ENCODE measurements at places on chromosomes 5 and 9.
A peak's percentile ranks its signal among the peaks of the same experiment; 100 is the strongest.

- no peak for DNase-seq
Measured at GRCh38 chr5:37724395-37725125, 115.3 kb downstream of the GDNF start.

GRCh38 chr9:115262952-115263351, 145.0 kb upstream of the TNC start:
- no peak for DNase-seq

- no peak for DNase-seq
Measured at GRCh38 chr5:90305041-90305720, 104.4 kb downstream of the CETN3 start.

DNA sequence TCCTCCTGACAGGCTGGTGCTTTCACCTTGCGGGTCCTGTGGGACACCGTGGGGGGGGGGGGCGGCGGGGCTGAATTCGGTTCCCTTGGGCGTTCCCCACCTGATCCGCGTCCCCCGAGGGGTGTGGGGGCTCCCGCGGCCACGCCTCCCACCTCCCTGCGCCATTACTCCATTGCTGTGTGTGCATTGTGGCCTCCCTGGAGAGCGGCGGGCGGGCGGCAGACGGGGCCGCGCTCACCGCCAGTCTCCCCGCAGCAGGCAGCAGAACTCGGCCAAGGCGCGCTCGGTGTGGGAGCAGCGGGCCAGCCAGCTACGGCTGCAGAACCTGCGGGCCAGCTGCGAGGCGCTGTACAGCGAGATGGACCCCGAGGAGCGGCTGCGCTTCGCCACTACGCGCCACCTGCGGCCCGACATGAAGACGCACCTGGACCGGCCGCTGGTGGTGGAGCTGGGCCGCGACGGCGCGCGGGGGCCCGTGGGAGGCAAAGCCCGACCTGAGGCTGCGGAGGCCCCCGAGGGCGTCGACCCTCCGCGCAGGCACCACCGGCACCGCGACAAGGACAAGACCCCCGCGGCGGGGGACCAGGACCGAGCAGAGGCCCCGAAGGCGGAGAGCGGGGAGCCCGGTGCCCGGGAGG, 145.3 kb downstream of the CACNA1B start:
- DNase-seq = no peak

DNA sequence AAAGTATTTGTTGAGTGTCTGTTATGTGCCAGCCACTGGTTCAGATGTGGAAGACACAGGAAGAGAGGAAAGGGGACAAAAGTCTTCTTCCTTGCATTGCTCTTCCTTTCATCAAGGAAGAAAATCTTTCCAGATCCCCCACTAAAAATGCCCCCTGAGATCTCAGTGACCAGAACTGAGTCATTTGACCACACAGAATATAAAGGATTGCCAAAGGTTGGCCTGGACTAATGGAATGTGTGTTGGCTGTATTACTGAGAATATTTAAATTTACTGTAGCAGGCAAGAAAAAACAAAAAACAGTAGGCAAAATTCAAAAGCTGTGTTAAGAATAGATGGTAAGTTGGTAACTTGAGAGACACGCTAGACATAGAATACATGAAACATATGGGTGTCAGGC, 10.0 kb upstream of the SEPTIN8 start:
- DNase-seq = no peak

- DNase-seq = no peak
Measured at GRCh38 chr9:107539427-107540163, 50.0 kb upstream of the KLF4 start.

DNA sequence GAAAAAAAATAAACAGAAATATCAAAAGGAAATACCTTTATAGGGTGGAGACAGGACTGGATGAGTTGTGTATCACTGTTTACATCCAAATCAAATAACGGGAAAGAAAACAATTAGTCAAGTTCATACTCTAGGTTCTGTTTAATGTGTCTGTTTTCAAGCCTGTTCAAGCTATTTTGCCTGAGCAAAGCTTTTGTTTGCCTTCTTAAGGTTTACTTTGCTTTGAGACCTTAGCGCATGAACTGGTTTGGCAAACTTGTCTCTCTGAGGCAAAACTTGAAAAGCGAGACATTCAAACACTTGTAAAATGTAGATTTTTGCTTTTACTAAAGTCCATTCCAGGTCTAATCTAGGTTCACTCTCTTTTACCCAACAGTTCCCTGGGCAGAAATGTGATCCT, 174.1 kb upstream of the RFX3 start:
- DNase-seq = no peak

DNA sequence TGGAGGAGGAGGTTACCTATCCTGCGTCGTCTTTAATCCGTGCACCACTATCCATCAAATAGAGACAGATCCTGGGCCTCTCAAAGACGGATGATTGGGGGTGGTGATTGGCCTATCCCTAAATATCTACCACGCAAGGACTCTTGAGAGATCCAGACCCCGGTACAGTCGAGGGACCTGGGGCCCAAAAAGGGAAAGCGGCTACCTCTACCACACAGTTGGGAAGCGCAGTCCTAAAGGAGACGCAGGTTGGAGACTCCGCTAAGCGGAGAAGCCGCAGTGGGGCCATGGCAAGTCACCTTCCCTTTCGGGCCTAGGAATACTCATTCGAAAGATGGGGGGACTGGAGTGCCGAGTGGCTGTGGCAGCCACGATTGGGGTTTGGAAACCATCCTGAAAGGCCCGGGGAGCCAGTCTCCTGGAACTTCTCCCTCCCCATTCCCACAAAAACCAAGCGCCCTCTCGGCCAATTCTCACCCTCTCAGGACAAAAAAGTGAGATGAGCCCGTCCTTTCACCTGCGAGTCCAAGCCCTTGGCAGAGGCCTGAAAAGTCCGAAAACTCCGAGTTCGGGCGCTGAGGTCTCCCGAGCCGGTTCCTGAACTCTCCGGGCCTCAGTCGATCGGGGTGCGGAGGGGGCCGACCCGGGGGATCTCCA, 499 bp upstream of the FOXE1 start:
- DNase-seq = no peak

- DNase-seq = peak; percentile 53
Measured at GRCh38 chr5:107594253-107595045, 76.3 kb downstream of the EFNA5 start.

DNA sequence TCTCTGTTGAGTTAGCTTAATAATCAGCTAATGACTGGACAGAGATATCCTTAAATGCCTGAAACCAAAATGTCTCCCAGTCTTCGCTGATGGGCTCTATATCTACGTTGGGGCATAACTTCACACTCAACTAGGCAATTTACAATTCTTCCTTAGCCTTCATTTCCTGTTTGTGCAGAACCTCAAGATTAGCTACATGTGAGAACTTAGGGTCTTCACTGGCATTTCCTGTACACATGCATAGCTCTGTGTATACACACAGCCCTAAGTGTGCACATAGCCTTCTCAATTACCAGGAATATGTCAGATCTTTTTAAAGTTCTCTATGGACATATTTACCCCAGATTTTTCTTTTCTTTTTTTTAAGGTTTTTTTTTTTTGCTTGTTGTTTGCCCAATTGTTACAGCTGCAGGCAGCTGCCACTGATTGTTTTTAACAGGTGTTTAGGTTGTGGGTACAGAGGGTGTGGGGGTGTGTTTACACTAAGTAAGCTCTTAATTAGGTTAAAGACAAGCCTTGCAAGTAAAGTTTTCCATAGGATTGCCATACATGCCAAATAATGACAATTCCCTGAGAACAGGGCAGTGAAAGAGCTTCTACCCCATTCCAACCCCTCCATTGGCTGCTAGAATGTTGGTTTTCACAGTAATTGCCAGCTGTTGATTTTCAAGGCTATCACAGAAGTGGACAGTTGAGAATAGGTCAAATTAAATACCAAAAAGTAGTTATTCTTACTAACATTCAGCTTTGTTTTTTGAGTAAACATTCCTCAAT, 441.0 kb downstream of the TLE4 start:
- DNase-seq = no peak

DNA sequence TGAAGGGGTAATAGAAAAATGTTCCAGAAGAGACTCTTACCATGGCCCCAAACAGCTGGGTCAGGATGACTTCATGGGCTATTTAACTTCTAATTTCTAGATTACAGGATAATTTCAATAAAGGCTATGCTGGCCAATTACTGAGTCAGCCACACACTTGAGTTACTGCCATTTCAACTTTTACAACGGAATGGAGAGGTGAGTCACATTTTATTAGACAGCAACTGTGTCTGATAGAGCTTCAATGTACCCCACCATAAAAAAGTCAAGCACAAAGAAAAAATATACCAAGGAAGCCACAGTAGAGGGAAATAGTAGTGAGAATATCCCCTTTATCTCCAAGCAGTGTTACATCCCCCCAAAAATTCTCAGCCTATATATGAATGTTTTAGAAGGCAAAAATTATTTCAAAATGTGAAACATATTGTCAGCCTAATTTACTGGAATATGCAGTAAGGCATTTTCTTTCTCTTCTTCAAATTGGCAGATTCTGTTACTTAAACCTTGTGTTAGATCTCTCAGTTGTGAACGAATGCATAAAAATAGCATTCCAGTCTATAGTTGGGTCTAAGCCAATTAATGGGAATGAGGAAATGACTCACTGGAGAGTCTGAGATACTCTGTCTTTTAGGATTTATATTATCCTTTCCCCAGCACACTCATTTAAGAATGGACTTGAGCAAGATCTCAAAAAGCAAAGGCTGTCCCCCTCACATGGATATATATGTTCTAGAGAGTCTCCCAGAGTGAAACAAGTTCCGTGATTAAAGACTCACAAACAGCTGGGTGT, 47.1 kb upstream of the RAI14 start:
- DNase-seq = no peak

DNA sequence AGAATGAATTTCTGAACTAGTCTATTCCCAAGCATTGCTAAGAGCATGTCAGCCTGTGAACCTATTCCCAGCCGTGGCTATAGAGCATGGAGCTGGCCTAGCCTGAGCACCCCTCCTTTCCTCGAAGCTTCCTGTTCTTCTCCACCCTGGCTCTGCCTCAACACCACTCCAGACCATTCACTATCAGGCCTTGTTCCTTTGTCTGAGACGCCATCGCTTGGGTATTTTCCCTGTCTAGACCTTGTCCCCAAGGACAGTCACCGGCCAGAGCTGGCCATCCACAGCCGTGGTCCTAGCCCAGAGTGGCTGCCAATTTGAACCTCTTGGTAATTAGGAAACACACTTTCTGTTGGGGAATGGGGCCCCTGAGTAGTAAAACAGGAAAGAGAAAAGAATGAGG, 105.8 kb downstream of the LIFR start:
- no peak for DNase-seq

GRCh38 chr9:111985315-111985714, 88.7 kb downstream of the UGCG start:
- no peak for DNase-seq

GRCh38 chr9:89781838-89782540, 177.2 kb downstream of the GADD45G start:
- DNase-seq = no peak

- peak; percentile 40 for DNase-seq
Measured at GRCh38 chr5:174337276-174338184, 292.0 kb downstream of the NSG2 start.

DNA sequence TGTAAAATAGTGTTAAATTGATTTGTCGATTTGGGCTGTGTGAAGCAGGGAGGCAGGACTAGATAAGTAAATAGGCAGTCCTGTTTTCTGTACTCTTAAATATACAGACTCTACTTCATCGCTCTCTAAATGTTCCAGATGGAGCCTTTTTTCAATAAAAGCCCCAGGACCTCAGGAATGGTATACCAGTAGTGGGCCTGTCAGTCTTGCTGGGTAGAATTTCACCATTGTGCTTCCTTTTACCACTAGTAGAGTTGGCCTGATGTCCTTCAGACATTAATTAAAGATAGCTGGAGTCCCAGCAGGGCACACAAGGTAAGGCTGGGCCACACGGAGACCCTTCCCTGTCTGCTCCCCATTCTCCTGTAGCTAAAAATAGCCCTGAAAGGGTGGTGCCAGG, 6.0 kb downstream of the SNX18 start:
- DNase-seq = no peak

GRCh38 chr5:136734628-136735027, 369.3 kb upstream of the TRPC7 start:
- no peak for DNase-seq

GRCh38 chr9:129554649-129555048, 66.3 kb downstream of the C9orf50 start:
- no peak for DNase-seq

GRCh38 chr5:87015901-87016300, 251.8 kb upstream of the RASA1 start:
- no peak for DNase-seq

- DNase-seq = no peak
Measured at GRCh38 chr5:51091816-51092215, 291.4 kb upstream of the ISL1 start.

GRCh38 chr5:79518718-79519117, 4.8 kb upstream of the HOMER1 start:
- no peak for DNase-seq

GRCh38 chr5:74296685-74297408, 343.7 kb downstream of the ENC1 start:
- peak; percentile 46 for DNase-seq

DNA sequence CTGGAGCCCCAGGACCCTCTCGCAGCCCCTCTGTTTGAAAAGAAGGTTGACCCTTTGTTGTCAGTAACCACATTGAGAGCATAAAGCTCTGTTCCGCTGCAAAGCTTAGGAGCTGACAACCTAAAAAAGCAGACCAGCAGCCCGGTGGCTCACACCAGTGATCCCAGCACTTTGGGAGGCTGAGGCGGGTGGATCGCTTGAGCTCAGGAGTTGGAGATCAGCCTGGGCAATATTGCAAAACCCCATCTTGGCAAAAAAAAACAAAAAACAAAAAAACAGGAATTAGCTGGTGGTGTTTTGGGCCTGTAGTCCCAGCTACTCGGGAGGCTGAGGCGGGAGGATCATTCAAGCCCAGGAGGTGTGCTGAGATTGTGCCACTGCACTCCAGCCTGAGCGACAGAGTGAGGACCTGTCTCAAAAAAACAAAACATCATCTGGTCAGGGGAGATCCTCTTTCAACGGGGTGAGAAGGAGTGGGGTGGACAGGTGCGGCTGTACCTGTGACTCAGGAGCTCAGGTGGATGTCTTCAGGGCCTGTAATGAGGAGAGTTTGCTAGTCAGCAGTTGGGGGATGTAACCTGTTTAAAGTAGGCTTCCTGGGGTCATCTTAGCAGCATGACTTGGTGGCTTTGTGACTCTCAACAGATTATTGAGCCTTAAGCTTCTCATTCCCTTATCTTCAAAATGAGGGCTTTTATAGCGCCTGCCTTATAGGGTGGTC, 694 bp upstream of the REEP2 start:
- DNase-seq = no peak

- DNase-seq = no peak
Measured at GRCh38 chr9:77922591-77922990, 109.0 kb downstream of the GNAQ start.

DNA sequence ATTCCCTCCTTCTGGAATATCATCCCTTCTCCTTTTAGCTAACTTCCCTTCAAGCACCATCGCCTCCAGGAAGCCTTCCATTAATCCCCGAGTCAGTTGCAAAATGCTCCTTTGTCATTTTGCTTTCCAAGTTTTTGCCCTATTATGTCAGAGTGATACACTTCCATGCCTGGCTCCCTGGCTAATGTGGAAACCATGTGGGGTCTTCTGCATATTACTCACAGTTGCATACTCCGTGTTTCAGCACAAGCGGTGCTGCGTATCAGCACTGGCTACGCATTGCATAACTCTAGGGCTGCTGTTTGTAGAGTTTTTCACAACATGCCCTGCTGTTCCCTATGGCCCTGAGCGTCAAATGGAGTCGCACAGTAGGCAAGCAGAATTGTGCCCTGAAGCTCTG, 1.9 kb downstream of the TEX53 start:
- DNase-seq = no peak

All from femur (tissue), 1 donor.